ENCODE measurements at places on chromosomes 11 and 22.

DNA sequence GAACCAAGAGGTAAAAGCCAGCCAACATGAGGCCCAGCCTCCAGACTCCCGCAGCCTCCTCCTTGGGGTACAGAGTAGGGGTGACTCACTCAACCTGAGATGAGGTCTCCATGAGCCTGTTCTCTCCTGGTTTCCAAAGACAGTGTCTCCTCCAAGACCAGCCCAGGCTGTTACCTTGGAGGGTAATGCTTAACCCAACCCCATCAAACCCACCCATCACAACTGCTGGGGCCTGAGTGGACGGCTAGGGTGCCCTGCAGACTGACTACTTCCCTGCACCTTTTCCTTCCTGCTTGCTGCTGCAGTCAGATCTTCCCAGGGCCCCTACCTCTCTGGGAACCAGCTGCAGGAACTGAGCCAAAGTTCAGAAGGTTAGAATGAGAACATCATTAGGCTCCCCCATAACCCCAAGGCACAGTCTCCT, 5.1 kb upstream of the NOL12 start:
- no peak for DNase-seq

DNA sequence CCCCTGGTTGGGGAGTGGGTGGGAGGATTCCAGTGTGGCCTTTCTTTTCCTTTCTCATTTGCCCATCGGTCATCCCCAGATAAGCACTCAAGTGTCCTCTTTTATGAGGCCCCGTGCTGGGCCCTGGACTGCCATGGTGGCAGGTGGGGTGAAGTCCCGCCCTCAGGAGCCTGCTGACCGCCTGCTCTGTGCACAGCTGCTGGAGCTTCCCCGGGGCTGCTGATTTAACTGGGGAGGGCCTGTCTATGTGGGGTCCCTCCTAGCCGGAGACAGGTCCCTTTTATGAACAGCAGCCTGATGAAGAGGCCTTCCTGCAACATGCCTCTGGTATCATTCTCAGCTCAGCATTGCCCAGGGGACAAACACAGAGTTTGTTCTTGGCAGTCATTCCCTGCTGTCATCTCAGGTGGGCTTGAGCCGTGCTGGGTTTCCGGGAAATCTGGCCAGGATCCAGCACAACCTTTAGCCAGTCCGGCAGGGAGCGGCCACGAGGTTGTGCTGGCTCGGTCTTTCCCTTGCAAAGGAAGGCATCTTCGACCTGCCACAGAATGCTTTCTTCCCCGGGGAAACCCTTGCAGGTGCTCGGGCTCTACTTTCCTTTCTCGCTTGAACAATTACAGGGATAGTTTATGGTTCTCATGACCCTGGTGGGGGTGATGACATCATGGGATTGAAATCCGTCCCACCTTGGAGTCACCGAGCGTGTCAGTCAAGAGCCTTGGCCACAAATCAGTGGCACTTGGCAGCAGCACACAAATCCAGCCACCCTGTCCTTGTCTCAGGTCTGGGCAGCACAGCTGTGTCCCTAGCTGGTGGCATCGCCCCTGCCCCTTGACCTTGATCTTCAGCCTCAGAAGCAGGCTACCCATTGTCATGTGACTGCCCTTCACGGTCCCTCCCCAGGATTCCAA, 20.1 kb downstream of the ST14 start:
- DNase-seq, result no peak

GRCh38 chr11:43738600-43739409, 58.3 kb downstream of the HSD17B12 start:
- DNase-seq, result no peak

DNA sequence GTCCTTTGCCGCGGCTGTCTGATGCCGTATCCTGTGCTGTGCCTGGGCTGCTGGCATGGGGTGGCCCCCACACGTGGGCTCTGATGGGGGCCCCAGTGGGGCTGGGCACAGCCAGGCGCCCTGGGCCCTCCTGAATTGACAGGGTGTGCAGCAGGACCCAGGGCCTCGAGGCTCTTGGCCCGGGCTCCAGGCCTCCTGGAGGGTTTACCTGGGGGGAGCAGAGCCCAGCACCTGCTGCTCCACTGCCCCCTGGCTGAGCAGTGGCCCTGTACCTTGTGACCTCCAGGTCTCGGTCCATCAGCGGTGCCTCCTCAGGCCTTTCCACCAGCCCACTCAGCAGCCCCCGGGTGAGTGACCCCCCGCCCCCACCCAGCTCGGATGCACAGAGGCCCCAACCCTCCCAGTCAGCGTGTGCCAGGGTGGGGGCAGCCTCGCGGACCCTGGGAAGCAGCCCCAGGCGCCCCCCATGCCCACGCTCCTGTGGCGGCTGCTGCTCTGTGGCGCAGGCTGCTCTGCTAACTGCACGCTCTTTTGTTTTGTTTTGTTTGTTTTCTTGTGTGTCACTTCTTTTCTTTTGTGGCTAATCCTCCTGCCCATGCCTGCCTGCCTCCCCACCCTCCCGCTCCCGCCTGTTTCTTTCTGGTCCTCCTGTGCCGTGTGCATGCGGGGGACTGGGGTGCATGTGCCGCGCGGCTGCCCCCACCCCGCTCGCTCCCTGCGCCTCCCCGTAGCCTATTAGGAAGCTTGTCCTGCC, 36.9 kb downstream of the MOB2 start:
- no peak for DNase-seq

GRCh38 chr11:93216511-93217101, 18.8 kb upstream of the SLC36A4 start:
- no peak for DNase-seq

DNA sequence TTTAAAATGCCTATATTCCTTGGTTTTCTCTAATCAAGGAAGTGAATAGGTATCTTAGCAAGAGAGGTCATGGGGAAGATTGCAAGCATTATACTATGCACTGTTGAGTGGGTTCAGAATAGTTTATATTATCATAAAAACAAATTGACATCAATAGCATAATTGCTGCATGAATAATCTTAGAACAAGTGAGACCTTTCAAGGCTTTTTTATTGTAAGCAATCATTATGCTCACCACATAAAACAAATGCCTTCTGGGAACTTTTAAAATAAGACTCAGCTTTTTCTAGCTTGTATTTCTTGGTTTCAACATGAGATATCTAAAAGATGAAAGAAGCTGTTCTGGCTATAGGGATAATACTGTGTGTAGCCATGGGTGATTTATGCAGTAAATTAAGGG, 135.6 kb upstream of the ZC3H12C start:
- DNase-seq, result no peak

GRCh38 chr11:6755303-6755952, 16.3 kb downstream of the OR2AG2 start:
- peak; percentile 48 for DNase-seq

DNA sequence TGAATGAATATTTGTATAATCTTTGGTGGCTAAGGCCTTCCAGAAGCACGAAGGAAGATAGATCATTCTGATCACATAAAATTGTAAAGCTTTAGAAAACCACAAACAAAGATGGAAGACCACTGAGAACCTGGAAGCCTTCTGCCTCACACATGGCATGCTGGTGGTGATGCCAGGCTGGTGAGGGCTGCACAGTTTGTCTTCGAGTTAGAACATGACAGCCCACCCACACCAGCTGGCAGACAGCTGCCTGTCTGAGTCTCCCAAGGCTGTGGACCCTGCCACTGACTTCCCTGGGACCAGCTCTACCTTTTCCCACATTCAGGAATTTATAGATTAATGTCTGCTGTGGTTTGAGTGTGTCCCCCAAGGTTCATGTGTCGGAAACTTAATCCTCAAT, 48.8 kb upstream of the B3GAT1 start:
- no peak for DNase-seq

Measured in activated CD4-positive, alpha-beta T cell treated with anti-CD3 and anti-CD28 coated beads, Interleukin-2, Interleukin-4, amounts not matched to agents 100 ng/mL and 50 ng/mL, durations not matched to agents 16 hours and 8 hours (primary cell).